ENCODE measurements at places on chromosomes 3 and 15.

- no peak for DNase-seq
Observed at GRCh38 chr3:166660962-166661361, 719.1 kb downstream of the ZBBX start.

- DNase-seq = no peak
Observed at GRCh38 chr3:53137221-53137620, 7.0 kb upstream of the RFT1 start.

DNA sequence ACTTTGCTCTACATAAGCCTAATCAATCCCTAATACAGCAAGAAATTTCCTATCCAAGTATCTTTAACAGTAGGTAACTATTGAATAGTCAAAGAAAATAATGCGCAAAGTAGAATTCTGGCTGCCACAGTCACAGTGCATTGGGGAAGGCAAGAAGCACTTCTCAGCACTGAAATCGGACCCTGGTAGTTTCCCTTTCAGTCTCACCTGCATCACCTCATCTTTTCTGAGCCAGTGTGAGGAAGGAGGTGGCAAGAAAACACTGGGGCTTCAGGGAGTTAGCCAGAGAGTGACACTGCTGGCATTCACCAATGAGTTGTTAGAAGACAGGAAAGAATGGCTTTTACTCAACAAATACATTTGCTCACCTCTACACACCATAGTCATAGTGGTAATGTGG, 8.3 kb downstream of the TRIM42 start:
- DNase-seq = no peak

- DNase-seq = no peak
Observed at GRCh38 chr3:14846226-14846880, 27.6 kb downstream of the FGD5 start.

- DNase-seq = no peak
Observed at GRCh38 chr15:92142242-92143232, 251.1 kb upstream of the ST8SIA2 start.

DNA sequence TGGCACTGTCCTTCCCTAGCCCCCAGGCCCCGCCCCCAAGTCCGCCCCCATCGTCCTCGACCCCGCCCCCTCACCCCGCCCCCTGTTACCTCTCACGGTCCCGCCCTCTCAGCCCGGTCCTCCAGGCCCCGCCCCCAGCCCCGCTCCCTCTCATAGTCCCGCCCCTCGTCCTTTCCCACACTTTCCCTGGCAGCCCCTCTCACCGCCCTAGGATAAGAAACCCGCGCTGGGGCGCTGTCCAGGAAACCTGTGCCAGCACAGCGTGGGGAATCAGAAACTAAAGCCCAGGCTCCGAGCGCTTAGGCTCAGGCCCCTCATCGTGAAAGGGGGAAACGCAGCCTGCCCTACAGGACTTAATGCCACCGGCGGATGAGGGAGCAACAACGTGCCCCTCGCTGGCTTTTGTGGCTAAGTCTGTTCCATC, 20.9 kb downstream of the TRPM1 start:
- DNase-seq = no peak

DNA sequence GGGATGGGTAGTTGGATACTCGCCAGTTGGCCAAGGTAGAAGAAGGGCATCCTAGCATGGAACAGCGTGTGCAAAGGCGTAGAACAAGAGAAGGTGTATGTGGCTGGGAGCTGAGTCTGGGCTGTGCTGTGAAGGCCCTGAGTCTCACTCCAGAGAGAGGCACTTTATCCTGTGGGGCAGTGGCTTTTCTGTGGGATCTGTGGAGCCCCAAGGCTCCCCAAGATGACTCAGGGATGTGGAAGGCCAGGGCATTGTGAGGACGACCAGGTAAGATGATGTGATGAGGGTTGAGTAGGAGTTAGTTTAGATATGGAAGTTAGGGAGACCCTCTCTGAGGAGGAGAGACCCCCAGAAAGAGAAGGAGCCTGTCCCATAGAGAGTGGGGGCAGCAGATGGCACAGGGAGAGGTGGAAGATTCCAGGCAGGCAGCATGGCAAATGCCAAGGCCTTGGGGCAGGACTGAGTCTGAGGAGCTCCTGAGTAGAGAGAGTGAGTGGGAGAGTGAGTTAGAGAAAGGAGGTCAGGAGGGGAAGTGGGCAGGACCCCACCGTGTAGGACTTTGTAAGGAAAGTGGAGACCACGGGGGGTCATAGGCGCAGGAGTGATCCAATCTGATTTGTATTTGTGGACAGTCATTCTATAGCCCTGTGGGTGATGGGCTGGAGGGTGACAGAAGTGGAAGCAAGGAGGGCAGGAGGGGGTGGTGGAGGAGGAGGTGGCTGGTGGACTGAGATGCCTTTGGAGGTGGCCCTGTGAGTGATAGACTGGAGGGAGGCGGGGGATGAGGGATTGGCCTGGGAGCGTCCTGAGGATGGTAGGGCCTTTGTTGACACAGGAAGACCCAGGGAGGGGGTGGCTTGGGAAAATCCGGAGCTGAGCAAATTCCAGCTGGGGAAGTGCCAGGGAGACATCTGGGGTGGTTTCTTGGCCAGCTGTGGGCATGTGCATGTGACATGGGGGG, 50.3 kb downstream of the FBLN2 start:
- no peak for DNase-seq

DNA sequence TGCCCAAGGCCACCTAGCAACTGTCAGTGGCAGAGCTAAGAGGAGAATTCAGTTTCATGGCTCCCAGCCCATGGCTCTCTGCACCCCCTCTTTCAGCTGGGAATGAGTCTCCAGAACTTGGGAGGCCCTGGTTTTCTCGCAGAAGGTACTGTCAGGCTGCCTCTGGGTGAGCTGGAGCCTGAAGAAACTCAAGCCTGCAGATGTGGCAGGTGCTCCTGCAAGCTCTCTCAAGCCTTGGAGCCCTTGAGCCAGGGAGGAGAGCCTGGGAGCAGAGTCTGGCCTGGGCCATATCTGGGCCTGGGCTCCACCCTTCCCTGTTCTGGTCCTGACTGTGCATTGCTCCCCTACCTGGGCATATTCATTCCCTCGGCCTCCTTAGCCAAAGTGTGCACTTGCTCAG, 74.4 kb upstream of the TLE3 start:
- DNase-seq = no peak

DNA sequence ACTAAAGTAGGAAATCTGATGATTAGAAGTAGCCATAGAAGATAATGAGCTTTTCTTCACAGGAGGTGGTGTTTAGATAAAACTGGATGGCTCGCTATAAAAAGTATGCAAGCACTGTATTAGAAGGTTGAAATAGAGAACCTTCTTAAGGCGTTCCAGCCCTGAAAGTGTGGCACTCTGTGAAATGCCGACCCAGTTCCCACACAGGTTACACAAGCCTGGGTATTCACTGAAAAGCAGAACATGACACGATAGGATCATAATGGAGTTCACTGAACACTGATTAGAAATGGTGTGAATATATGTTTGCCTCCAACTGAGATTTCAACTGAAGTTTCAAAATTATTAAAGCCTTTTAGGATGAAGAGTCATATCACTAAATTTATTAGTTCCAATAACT, 15.0 kb upstream of the LRRC34 start:
- DNase-seq = no peak

DNA sequence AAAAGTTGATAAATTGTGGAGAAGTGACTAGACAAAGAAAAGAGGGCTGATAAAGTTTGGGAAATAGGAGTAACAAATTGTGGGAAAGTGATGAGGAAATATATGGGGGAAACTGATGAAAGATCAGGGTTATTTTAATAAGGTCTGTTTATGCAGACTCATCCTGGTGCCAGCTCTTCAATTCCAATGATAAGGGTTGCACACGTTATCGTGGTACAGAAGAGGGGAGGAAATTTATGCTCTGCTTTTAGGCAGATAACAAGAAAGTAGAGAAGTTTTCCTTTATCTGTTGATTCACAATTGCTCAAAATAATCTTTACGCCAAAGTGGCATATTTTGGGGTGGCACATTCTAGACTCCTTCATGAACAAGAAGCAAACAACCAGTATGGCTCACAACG, 32.1 kb upstream of the LIPC start:
- DNase-seq = no peak

- peak; percentile 28 for DNase-seq
Observed at GRCh38 chr3:119642746-119643473, 17.5 kb downstream of the POPDC2 start.

Data from NCI-H524 treated with DMSO at 0.1 percent for 48 hours (cell line).